Caco-2 (cell line): ENCODE measurements at places on chromosomes 1 and 21.

GRCh38 chr1:19347533-19348172 is 35.5 kb downstream of the SLC66A1 start:
- no peak for DNase-seq

DNA sequence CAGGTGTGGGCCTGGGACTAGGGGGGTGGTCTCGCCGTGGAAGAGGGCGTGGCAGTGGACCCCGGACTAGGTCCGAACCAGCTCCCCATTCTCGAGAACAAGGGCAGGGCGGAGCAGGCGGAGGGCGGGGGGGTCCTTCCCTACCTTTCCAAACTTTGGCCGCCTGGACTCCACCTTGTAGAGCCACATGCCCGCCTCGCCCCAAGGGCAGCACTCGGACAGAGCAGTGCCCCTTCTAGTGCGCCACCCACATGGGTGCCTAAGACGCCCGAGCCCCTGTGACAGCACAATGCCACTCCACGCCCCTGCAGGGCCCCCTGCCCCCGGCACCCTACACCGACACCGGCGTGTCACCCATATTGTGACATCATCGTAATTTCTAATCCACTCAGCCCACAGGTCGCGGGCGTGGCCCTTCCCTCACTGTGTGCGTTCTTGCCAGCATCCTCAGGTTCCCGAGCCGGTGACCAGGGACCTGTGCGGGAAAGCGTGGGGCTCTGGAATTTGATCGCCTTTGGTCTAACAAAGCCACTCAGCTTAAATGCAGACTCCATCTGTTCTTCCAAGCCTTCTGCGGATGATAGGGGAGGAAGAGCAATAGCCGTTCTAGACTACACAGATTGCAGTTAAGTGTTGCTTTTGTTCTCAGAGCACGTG is 553 bp upstream of the STMN1 start:
- no peak for DNase-seq

GRCh38 chr1:53286955-53287354 is 40.9 kb downstream of the LRP8 start:
- DNase-seq, result no peak

- no peak for DNase-seq
These were observed 1.7 kb downstream of the ANGPTL3 start for GRCh38 chr1:62599044-62599443.

- DNase-seq, result no peak
These were observed 553 bp downstream of the PTGER3 start for GRCh38 chr1:71046891-71047634.

DNA sequence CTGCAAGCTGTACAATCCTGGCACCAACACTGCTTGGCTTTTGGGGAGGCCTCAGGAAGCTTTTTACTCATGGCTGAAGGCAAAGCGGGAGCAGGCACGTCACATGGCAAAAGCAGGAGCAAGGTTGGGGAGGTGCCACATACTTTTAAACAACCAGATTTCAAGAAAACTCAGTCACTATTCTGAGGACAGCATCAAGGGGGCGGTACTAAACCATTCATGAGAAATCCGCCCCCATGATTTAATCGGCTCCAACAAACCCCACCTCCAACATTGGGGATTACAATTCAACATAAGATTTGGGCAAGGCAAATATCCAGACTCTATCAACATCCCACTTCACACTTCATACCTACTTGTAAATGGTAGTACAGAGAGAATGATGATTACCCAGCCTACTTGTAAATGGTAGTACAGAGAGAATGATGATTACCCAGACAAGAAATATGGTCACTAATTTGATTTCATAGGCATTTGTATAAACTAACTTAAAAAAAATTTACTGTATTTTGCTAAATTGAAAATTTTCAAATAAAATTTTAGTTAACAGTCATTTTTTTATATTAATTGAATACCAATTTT is 24.9 kb downstream of the ATP5PF start:
- no peak for DNase-seq

GRCh38 chr1:151340870-151341754 is 5.9 kb downstream of the RFX5 start:
- peak; percentile 74 for DNase-seq

GRCh38 chr1:226808501-226808900 is 61.9 kb upstream of the PSEN2 start:
- no peak for DNase-seq

DNA sequence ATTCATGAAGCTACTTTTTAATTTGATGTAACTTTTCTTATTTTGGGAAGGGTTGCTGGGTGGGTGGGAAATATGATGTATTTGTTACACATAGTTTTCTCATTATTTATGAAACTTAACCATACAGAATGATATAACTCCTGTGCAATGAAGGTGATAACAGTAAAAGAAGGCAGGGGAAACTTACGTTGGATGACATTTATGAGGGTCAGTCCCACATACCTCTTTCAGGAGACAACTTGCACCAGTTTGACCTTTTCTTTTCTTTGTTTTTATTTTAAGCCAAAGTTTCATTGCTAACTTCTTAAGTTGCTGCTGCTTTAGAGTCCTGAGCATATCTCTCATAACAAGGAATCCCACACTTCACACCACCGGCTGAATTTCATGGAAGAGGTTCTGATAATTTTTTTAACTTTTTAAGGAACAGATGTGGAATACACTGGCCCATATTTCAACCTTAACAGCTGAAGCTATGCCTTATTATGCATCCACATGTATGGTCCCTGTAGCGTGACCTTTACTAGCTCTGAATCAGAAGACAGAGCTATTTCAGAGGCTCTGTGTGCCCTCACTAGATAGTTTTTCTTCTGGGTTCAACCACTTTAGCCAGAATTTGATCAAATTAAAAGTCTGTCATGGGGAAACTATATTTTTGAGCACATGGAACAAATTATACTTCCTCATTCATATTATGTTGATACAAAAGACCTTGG is 28.0 kb upstream of the KIAA1614 start:
- no peak for DNase-seq

DNA sequence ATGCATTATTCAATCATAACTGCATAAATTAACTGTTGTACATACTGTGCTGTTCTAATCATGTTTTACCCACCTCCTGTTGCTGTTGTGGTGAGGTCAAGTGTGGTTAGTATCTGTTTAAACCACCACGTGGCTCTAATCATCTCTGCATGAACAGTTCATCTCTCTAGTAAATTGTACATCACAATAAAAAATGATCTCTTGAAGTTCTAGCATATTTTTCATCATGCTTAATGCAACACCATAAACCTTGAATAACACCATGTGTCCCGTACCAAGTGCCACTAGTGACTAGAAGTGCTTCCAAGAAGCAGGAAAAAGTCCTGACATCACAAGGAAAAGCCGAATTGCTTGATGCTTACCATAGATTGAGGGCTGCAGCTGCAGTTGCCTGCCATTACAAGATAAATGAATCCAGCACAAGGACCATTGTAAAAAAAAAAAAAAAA is 51.7 kb downstream of the SNRPE start:
- no peak for DNase-seq

DNA sequence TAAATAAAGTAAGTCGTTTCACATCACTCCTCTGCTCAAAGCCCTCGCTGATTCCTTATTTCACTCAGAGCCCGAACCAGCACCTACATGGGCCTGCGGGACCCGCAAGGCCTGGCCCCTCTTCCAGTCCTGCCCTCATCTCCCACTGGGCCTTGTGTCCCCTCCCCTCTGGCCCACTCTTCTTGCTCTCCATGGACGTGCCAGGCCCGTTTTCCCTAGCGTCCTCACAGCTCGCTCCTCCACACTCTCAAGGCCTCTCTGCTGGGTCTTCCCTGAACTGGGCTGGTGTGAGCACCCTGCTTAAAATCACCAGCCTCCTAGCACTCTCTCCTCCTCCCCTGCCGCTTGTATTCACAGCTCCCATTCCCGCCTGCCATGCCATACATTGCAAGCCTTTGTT is 237.9 kb downstream of the FOXD2 start:
- DNase-seq, result no peak

DNA sequence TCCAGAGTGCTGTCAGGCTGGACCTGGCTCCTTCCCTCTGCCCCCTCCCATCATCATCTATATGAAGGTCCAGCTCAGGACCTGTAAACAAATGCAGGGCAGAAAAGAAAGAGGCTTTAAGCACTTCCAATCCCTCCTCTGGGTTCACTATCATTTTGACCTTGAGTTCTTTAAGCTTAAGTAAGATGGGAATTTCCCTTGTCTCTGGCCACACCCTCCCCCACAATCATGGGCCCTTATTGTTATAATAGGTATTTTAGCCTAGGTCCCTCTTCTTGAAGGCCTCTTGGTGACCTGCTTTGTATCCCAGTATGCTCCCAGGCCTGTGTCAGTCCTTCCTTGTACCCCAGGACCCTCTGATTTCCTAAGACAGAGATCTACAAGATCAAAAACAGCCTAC is 45.1 kb upstream of the EPS15 start:
- DNase-seq, result no peak
